Natural killer cell (primary cell): ENCODE measurements at places on chromosomes 5 and 9. TPM values are rescaled to one million over a fixed set of nuclear protein-coding genes. Genes with fewer than 3 reads are reported as not detected.

ZDHHC11B gene
- total RNA-seq, result 0.85 TPM

DMRT3 gene
- total RNA-seq, result not detected

ARID3C gene
- not detected for total RNA-seq

ORM2 gene
- not detected for total RNA-seq

CMBL gene
- total RNA-seq, result 0.45 TPM

PTGER4 gene
- 117 TPM for total RNA-seq

TBC1D9B gene
- total RNA-seq, result 102 TPM

SLC1A1 gene
- total RNA-seq, result not detected

DMXL1 gene
- 43.0 TPM for total RNA-seq

DNA sequence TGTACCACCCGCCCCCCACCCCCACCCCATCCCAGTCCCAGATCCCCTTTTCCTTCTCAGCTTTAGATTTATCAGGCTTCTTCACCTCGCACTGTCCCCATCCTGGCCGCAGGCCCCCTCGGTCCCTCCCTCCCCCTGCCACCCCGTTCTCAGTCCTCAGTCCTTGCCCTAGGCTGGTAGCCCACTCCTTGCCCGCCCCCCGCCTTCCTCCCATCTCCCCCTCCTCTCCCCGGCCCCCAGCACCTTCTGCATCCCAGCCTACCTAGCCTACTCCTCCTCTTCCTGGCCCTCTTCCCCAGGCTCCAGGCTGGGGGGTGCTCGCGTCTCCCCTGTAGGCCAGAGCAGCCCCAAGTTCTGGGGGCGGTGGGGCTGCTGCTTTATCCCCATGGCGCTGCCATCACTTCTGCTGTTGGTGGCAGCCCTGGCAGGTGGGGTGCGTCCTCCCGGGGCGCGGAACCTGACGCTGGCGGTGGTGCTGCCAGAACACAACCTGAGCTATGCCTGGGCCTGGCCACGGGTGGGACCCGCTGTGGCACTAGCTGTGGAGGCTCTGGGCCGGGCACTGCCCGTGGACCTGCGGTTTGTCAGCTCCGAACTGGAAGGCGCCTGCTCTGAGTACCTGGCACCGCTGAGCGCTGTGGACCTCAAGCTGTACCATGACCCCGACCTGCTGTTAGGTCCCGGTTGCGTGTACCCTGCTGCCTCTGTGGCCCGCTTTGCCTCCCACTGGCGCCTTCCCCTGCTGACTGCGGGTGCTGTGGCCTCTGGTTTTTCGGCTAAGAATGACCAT is 828 bp downstream of the NPR2 start:
- H3K4me3 ChIP-seq, result no peak overlapping the region
- H3K4me1 ChIP-seq, result no peaks in the 10 kb centered on the region
- no peaks in the 10 kb centered on the region for H3K36me3 ChIP-seq
- no peak for DNase-seq

DNA sequence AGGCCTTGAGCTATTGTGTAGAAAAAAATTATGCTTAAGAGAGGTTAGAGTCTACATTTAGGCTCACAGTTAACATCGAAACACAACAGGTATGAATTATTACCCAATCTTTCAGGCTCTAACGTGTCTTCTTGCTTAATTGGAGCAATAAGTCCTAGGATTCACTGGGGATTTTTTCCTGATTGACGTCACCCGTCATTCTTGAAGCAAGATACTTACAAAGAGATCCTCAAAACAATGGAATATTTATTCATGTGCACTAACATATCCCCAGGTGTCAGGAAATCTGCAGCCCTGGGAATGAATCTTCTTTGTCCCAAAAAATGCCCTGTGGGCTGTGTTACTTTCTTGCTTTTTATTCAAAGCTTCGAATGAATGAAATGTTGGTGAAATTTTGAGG is 413.5 kb downstream of the NFIB start:
- no peak overlapping the region for H3K27ac ChIP-seq
- DNase-seq, result no peak
- no peaks in the 10 kb centered on the region for H3K36me3 ChIP-seq
- H3K27me3 ChIP-seq, result no peaks in the 10 kb centered on the region
- H3K4me3 ChIP-seq, result no peak overlapping the region
- H3K4me1 ChIP-seq, result no peaks in the 10 kb centered on the region

- no peak overlapping the region for H3K4me3 ChIP-seq
- no peaks in the 10 kb centered on the region for H3K4me1 ChIP-seq
- DNase-seq, result no peak
- no peaks in the 10 kb centered on the region for H3K27me3 ChIP-seq
Measured at GRCh38 chr9:15541872-15542271, 11.0 kb upstream of the CCDC171 start.

DNA sequence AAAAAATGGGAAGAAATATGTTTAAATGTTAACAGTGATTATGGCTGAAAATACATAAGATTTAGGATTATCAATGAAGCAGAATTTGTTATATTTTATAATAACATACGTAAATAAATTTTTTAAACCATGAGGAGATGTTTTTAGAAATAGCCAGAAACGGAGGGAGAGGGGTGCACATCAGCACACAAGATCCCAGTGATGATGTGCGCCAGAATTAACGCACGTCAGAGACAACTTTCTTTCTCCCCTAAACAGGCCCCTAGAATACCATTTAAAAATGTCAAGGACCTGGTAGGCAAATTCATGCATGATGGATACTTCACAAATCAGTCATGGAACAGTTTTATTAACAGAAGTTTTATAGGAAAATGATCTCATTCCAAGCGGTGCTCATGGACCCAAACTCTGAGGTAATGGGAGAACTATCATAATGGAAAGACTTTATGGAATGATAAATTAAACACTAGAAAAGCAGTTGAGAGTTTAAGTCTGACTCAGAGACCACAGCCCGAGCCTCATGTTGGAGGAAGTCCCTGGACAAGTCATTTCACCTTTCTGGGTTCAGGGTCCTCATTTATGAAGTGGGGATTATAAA is 258.9 kb upstream of the GAS1 start:
- H3K4me3 ChIP-seq, result no peak overlapping the region
- no peaks in the 10 kb centered on the region for H3K36me3 ChIP-seq
- H3K4me1 ChIP-seq, result no peaks in the 10 kb centered on the region
- no peak overlapping the region for H3K27ac ChIP-seq
- no peaks in the 10 kb centered on the region for H3K27me3 ChIP-seq
- no peak for DNase-seq

- no peak overlapping the region for H3K27ac ChIP-seq
- H3K4me3 ChIP-seq, result no peak overlapping the region
- no peaks in the 10 kb centered on the region for H3K4me1 ChIP-seq
- H3K36me3 ChIP-seq, result no peaks in the 10 kb centered on the region
Measured at GRCh38 chr9:91781116-91781515, 168.9 kb downstream of the ROR2 start.

- H3K36me3 ChIP-seq, result no peaks in the 10 kb centered on the region
- no peak overlapping the region for H3K27ac ChIP-seq
- H3K4me1 ChIP-seq, result no peaks in the 10 kb centered on the region
- no peak overlapping the region for H3K4me3 ChIP-seq
- no peak for DNase-seq
- no peaks in the 10 kb centered on the region for H3K27me3 ChIP-seq
Measured at GRCh38 chr9:120741701-120742100, 27.4 kb upstream of the MEGF9 start.

DNA sequence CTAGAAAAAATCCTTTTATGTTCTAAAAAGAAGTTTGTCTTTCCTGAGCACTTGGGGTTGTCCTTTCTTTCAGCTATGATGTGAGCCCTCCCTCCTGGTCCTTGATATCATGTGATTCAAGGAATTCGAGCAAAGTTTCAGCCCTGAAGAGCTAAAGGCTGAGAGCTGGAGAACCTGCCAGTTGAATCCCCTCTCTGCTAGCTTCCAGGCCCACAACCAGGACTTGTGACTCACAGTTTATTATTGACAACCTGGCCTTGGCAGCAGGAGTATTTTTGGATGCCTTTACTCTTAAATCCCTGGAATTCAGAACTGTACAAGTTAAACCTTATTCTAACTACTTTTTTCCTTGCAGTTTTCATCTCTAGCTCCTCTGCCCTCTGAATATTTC is 182.8 kb downstream of the SPOCK1 start:
- H3K4me1 ChIP-seq, result no peaks in the 10 kb centered on the region
- no peaks in the 10 kb centered on the region for H3K27me3 ChIP-seq
- no peak overlapping the region for H3K4me3 ChIP-seq
- no peak overlapping the region for H3K27ac ChIP-seq
- no peaks in the 10 kb centered on the region for H3K36me3 ChIP-seq
- DNase-seq, result no peak

- no peak for DNase-seq
- H3K4me3 ChIP-seq, result no peak overlapping the region
- no peaks in the 10 kb centered on the region for H3K27me3 ChIP-seq
Measured at GRCh38 chr5:168645195-168645594, 66.0 kb upstream of the PANK3 start.

DNA sequence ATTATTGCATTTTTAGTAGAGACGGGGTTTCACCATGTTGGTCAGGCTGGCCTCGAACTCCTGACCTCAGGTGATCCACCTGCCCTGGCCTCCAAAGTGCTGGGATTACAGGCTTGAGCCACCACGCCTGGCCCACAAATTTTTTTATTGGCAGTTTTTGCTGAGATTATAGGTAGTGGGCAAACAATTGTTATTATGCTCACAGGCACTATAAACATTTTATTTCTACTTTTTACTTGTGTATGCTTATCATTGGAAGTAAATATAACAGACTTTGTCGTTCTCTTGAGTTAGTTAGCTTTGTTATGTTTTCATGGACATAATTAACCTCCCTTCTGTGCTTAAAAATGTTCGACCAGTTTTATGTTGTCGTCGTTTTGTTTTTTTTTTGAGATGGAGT is 23.9 kb downstream of the UGCG start:
- no peak overlapping the region for H3K27ac ChIP-seq
- H3K27me3 ChIP-seq, result no peaks in the 10 kb centered on the region
- DNase-seq, result no peak
- peaks cover 11% of the 10 kb centered on the region for H3K36me3 ChIP-seq
- H3K4me3 ChIP-seq, result no peak overlapping the region

DNA sequence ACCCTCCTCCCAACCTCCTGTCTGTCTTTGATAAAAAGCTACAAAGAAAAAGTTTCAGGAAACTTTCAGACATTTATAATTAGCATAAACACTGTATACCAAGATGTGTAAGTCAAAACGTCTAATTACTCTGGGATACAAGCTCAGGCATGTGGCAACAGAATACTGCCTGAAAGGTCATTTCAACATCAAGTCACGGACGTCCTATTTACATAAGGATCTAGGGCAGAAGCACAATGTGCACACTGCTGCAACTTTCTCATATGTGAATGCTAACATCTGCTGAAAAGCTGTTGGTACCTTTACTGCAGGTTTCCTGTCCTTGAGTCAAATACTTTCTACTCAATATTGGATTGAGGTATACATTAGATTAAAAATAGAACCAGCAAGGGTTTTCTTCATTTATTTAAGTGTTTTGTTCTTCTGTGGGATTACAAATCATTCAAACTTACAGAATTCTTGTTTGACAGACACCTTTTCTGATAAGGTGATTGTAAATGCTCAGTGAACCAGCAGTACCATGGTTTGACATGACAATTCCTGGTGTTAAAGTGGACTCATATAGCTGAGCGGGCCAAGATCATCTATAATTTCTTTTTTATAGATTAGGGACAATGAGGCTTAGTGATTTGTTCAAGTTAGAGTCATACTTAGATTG is 36.8 kb downstream of the ELL2 start:
- H3K27me3 ChIP-seq, result no peaks in the 10 kb centered on the region
- no peaks in the 10 kb centered on the region for H3K36me3 ChIP-seq
- peaks cover 16% of the 10 kb centered on the region for H3K4me1 ChIP-seq
- no peak for DNase-seq
- no peak overlapping the region for H3K4me3 ChIP-seq

DNA sequence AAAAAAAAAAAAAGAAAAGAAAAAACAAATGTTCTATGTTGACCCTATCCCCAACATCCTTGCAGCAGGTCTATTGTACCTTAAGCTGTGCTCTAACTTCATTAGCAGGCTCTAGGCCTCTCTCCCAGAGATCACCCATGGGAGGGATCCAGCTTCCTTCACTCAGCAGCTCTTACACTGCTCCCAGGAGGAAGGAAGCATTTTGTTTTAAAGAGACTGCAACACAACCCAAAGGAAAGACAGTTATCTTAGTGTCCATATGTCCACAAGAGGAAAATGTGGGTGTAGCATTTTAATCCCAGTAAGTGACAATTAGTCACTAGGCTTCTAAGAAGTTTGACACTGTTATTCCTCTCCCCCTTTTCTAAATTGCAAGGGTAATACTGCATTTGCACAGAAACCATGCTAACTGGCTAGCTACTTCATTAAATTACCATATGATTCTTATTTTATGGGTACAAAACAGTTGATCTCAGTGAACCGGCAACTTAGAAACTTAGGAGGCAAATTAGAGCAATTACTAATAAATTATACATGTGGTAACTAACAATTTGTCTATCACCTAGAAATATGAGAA is 58.8 kb downstream of the MARCHF3 start:
- H3K4me1 ChIP-seq, result peaks cover 10% of the 10 kb centered on the region
- H3K4me3 ChIP-seq, result no peak overlapping the region
- H3K36me3 ChIP-seq, result no peaks in the 10 kb centered on the region
- DNase-seq, result no peak
- no peaks in the 10 kb centered on the region for H3K27me3 ChIP-seq

DNA sequence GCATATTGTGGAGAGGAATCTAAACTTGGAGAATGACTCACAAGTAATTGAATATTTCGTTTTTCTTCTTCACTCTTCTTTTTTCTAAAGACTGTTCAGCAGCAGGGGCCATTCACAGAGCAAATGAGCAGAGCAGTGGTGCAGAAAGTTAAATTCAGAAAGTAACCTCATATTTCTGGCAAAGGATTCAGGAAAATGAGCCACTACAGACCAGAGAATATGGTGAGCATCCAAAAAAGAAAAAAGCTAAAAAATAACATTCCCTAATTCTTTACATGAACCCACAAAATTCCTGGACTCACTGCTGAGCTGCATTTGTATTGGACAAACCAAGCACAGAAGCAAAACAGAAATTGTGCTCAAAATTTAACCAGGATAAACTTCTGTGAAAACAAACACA is 1486.8 kb upstream of the C9orf72 start:
- H3K27ac ChIP-seq, result no peak overlapping the region
- no peak for DNase-seq
- no peaks in the 10 kb centered on the region for H3K27me3 ChIP-seq

DNA sequence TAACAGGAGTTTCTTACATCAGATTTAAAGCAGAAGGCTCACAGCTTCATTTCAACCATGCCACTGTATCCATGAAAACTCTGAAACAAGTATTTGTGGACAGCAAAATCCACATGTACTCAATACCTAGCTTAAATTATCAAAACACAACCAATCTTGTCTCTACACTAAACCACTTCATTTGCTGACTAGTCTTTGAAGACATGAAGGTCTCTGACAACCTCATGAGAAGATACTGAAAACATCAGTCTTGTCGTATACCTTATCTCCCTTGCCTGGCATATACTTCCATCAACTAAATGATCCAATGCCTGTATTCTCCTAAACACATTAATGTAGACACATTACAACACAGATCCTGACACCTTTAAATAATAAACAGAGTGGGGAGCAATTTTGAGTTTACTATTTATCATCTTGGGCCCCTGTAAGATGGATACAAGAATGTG is 2.9 kb downstream of the RPS23 start:
- no peak for DNase-seq
- no peak overlapping the region for H3K27ac ChIP-seq
- H3K27me3 ChIP-seq, result no peaks in the 10 kb centered on the region
- H3K4me1 ChIP-seq, result peaks cover 12% of the 10 kb centered on the region
- H3K36me3 ChIP-seq, result peaks cover 23% of the 10 kb centered on the region
- H3K4me3 ChIP-seq, result no peak overlapping the region

- H3K27ac ChIP-seq, result no peak overlapping the region
- no peaks in the 10 kb centered on the region for H3K4me1 ChIP-seq
- no peaks in the 10 kb centered on the region for H3K27me3 ChIP-seq
- no peaks in the 10 kb centered on the region for H3K36me3 ChIP-seq
- H3K4me3 ChIP-seq, result no peak overlapping the region
- no peak for DNase-seq
Measured at GRCh38 chr5:107380654-107381053, 290.1 kb downstream of the EFNA5 start.
